ENCODE measurements at places on chromosomes 1 and 21.

DNA sequence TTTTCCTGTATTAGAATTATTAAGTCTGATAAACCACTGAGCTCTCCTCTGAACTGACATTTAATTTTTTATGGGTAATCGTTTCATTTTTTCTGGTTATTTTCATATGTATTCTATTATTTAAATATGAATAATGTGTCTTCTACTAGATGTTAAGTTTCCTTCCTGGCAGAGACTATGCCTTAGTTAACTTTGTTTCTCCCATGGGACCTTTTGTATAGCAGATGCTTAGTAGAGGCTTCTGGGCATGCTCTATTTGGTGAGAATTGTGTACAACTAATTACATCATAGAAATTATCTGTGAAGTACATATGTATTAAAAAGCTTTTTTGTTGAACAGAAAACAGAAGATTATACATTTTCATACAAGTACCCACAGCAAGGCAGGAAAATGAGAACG, 23.4 kb downstream of the CTBS start:
- DNase-seq, result peak; percentile 6

DNA sequence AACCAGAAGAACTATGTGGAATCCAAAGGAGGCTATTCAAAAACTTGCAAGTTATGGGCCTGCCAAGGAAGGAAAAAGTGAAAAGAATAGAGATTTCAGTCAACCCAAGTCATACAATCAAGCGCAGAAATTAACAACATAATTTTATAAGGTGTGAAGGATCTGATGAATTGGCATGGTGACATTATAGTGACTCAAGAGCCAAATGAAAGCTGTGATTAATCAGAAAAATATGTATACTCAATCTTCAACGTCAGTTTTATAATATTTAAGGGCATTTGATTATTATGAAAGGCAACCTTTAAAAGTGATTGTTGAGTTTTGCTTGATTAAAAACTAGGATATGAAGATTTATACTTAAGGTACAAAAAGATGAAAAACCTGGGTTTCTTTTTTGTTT, 37.8 kb upstream of the THEM4 start:
- no peak for DNase-seq

DNA sequence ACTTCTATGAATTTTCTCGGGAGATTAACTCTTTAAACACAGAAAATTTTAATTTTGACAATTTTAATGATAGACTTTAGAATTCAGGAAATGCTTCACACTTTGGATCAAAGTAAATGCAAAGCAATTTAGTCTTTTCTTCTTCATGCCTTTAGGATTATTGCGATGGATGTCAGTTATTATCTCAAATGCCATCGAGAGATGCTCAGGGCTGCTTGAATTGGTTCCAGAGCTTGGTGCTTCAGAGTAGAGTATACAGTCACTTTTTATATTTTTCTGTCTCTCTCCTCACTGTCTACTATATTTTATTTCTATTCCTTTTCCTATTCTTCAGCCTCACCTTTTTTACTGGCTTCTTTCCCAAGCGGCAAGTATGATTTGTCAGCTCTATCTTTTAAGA, 59.2 kb downstream of the C1orf21 start:
- DNase-seq, result no peak

DNA sequence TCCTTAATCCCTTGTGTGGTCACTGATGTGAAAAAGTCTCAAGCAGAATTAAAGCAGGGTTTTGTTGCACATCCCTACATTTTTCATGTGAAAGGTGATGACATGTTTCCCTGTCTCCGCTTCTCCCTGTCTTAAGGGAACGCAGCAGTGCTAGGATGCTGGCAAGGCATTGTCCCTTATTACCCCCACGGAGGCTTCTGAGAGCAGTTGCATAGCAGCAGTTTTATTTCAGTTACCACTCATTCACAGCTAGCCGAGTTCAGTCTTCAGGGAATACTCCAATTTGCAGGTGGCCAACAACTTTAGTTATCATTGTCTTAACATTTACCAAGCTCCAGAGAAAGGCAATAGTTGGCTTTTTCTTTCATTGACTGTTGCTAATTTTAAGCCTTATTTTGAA, 89.1 kb downstream of the CLEC20A start:
- no peak for DNase-seq

- no peak for DNase-seq
Measured at GRCh38 chr1:1926886-1927660, 8.0 kb upstream of the TMEM52 start.

DNA sequence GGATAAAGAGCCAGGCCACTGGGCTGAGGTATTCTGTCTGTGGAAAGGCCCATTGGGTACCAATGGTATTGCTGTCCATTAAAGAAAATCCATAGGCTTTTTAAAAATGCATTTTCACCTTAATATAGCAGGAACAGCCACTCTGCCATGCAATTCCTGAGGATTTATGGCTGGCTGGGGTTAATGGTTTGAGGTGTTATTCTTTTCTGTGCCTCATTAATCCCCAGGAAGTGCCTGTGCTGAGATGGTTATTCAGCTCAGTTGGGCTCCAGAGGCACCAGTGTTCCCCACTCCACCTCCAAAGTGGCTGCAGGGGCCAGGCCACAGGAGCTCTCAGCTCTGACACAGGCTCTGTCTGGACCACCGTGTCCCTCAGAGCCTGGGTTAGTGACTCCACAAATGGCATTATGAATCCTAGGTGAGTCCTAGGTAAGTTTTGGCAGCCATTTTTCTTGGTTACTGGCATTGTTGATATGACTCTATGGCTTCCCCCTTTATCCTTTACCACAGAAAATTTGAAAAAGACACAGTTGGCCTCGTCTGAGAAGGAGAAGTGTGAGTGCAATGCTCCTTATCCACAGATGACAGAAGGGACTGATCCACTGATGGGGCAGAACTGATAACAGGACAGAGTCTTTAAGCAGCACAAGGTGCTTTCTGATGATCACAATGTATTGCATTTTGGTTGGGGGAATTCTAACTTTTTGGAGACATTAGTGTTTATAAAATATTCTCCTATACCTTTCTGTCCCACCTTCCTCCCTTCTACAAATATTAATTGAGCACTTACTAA, 2.2 kb upstream of the PAPPA2 start:
- DNase-seq, result no peak

DNA sequence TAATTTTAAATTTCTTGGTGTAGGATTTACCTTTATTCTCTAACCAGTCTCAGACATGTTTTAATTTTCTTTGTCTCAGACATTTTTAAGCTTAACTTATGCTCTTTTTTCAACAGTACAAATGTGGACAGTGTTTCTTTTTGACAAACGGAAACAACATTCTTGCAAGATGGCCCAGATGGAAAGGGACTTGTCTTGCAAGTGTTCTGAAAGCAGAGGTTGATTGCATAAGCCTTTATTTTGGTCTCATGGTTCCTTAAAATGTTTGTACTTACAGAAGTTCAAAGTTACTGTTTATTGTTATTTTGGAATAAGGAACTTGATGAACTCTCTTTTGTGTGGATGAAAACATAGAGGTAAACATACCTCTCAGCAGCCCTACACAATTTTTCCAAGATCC, 22.9 kb downstream of the SMAP2 start:
- no peak for DNase-seq

- no peak for DNase-seq
Measured at GRCh38 chr1:158471920-158472319, at the start of gene OR10R2. Gene OR10R2, plus strand, starts transcription at chr1:158472220. Its CDS starts 106 bp downstream, at chr1:158472326.

All from NCI-H1694 (cell line).